ENCODE measurements at places on chromosomes 13 and 19. TPM values are rescaled to one million over a fixed set of nuclear protein-coding genes. Genes with fewer than 3 reads are reported as not detected.

The TSKS gene
- not detected for total RNA-seq

The SIGLEC8 gene
- total RNA-seq: 0.82 TPM

The KASH5 gene
- not detected for total RNA-seq

The APOC4 gene
- total RNA-seq: not detected

The DDA1 gene
- 10.2 TPM for total RNA-seq

The CYP2A7 gene
- total RNA-seq: not detected

The NLRP13 gene
- total RNA-seq: not detected

The FFAR1 gene
- not detected for total RNA-seq
